ENCODE measurements at places on chromosomes 1 and 21.

- DNase-seq: no peak
Observed at GRCh38 chr1:182381962-182382819, 9.4 kb downstream of the GLUL start.

GRCh38 chr1:205121660-205122488 is at the start of gene RBBP5:
Gene RBBP5, minus strand, starts transcription at chr1:205121978. Its CDS starts 105 bp downstream, at chr1:205121873.
- peak; percentile 98 for DNase-seq

GRCh38 chr1:70420320-70420719 is 9.3 kb downstream of the CTH start:
- no peak for DNase-seq

DNA sequence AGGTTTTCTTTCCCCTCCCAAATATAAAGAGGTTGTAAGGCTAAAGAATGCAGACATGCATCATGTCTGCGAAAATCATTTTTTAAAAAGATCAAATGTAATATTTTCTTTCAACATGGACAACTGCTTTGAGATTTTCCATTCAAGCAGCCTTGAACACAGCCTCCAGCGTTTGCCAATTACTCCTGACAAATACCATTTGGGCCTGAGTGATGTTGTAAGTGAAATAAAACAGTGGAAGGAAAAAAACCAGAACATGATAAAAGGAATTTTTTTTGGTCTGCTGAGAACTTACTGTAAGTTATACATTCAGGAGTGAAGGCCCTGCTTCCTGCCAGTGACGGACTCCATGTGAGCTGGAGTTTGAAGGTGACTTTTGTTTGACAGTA is 37.2 kb downstream of the SETD4 start:
- no peak for DNase-seq

- DNase-seq: no peak
Observed at GRCh38 chr1:71950579-71950978, 331.8 kb downstream of the NEGR1 start.

GRCh38 chr1:94056996-94057395 is 64.0 kb downstream of the ABCA4 start:
- no peak for DNase-seq

GRCh38 chr1:246530482-246530881 is 23.4 kb upstream of the SMYD3 start:
- no peak for DNase-seq

DNA sequence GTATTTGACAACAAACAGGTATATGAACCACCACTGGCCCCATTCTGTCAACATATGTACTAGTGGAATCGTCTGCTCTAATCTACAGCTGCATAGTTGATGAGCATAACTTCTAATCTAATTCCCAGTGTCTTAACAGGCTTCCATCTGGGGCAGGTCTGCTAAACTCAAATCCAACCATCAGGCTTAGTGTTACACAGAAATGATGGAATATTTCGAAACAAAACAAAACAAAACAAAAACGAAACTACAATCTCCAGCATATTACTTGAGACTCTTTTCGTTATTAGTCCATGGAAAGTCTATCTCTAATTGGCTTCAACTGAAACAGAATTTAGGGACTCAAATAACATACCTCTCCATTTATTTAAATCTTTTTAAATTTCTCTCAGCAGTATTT is 37.6 kb downstream of the DIPK1A start:
- DNase-seq: no peak

DNA sequence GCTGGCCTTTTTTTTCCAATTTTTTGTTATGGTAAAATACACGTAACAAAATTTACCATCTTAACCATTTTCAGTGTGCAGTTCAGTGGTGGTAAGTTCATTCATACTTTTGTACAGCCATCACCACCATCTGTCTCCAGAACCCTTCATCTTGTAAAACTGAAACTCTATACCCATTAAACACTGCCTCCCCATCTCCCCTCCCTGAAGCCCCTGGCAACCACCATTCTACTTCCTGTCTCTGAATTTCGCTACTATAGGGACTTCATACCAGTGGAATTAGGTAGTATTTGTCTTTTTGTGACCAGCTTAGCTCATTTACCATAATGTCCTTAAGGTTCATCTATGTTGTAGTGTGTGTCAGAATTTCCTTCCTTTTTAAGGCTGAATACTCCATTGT is 8.7 kb downstream of the PKNOX1 start:
- DNase-seq: no peak

DNA sequence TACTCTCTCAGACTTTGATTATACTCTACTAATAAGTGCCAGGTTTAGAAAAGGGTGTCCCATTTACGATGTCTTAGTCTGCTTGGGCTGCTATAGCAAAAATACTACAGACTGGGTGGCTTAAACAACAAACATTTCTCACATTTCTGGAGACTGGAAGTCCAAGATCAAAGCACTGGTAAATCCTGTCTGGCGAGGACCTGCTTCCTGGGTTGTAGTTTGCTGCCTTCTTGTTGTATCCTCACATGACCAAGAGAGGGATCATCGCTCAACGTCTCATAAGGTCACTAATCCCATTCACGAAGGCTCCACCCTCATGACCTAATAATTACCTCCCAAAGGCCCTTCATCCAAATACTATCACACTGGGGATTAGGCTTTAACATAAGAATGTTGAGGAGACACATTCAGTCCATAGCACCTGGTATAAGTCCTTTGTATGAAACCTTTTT is 12.0 kb downstream of the PRDX6 start:
- no peak for DNase-seq

All from hematopoietic multipotent progenitor cell treated with erythropoietin and hydrocortisone succinate and interleukin-3 and kit ligand, for 17 days (in vitro differentiated cells).